Urinary bladder (tissue), 4 donors: ENCODE measurements at places on chromosomes 16 and 17. TPM values are rescaled to one million over a fixed set of nuclear protein-coding genes. Genes with fewer than 3 reads are reported as not detected.
A peak's percentile ranks its signal among the peaks of the same experiment; 100 is the strongest.

DNA sequence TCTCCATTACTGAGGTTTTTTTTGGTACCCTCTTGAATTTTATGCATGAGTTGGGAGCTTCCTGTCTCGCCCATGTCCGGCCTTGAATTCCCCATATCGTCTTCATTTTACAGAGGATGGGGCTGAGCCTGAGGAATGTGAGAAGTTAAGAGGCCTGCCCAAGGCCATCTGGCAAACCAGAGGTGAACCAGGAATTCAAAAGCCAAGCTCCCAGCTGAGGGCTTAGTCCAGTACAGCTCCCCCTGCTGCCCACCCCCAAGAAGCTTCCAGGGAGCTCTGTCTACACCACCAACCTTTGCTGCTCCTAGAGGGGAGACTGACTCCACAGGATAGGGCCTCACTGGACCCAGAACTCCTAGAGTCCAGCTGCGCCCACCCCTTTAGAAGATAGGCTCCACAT, 20.7 kb upstream of the C16orf78 start:
- DNase-seq: no peak

- DNase-seq: no peak
Measured at GRCh38 chr17:1482680-1483079, 9.8 kb downstream of the MYO1C start.

- DNase-seq: no peak
Measured at GRCh38 chr16:67528870-67529581, 397 bp downstream of the RIPOR1 start.

The DNAH9 gene
- 1.2 TPM for polyA plus RNA-seq

GRCh38 chr17:17151962-17152361, 54.2 kb downstream of the PLD6 start:
- DNase-seq: no peak

- DNase-seq: no peak
Measured at GRCh38 chr17:63680700-63681099, 19.2 kb downstream of the LIMD2 start.

DNA sequence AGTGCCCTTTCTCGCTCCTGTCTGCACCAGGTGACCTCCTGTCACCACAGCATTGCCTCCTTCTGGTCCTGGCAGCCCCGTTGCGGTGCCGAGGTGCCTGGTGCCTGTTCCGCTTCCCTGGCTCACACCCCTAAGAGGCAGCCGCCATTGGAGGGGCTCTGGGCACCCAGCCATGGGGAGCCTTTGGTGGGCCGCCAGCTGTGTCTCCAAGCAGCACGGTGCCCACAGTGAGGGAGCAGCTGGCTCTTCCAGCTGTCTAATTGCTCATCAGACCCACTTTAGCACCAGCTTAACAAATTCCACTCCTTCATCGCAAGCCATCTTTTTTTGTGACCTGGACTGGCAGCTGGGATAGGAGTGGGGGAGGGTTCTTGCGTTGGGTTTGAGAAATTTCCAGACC, 276.1 kb downstream of the SNX29 start:
- no peak for DNase-seq

- no peak for DNase-seq
Measured at GRCh38 chr17:63479495-63480184, 2.8 kb downstream of the ACE start.

- DNase-seq: no peak
Measured at GRCh38 chr17:48126532-48126850, 18.9 kb downstream of the SNX11 start.

DNA sequence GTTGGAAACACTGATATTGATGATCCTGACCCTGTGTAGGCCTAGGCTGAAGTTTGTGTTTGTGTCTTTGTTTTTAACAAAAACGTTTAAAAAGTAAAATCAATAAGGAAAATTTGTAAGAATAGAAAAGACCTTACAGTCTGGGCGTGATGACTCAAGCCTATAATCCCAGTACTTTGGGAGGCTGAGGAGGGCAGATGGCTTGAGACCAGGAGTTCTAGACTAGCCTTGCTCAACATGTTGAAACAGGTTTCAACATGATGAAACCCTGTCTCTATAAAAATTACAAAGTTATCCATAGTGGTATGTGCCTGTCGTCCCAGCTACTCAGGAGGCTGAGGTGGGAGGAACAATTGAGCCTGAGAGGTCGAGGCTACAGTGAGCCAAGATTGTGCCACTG, 18.3 kb upstream of the TOM1L1 start:
- no peak for DNase-seq

- DNase-seq: no peak
Measured at GRCh38 chr17:55290492-55291113, 25.8 kb downstream of the HLF start.

The CALB2 gene
- 1.6 TPM for polyA plus RNA-seq

- DNase-seq: no peak
Measured at GRCh38 chr16:67992661-67993206, 6.5 kb downstream of the DPEP2 start.

DNA sequence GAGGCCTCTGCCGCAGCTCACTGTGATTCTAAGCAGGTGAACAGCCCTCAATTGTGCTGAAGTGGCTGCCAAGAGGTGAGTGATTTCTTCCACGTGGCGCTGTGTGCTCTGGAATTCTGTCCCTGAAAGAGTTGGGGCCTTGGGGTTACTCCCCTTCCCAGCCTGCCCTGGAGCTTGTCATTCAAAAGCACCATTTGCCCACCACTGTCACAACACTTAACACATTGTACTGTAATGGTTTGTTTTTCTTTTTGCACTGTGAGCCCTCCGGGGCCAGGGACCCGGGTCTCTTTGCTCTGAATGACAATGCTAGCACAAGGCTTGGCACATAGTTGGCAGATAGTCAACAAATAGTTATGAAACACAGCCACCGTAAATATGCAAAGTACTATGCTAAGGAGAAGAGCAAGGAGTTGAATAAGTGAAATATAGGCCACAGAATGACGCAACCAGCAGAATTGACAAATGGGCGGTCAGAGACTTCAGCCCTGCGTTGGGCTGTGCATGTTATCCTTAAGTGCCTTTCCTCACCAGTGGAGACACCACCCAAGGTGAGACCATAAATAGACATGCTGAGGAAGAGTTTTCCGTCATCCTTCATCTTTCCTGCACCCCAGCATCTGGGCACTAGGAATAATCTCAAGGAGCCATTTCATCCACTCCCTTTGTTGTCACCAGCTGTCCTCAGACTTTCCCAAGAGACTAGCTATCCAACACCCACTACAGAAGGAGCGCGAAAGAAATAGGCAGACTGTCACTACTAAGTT, 112.0 kb upstream of the DNAH9 start:
- no peak for DNase-seq

DNA sequence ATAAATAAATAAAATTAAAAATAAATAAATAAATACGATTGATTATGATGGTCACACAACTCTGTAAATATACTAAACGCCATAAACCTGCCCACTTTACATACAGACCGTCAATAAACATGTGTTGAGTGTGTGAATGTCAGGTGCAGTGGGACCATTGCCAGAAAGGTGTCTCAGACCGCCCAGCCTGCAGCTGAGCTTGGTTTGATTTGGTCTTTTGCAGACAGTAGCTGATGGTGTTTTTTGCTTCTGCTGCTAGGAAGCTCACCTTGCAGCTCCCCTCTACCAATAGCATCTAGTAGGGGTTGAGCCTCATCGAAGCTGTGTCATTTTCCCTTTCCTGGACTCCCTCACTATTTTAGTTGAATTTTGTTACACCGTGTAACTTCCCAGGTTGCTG, 23.5 kb downstream of the UBALD1 start:
- DNase-seq: no peak

DNA sequence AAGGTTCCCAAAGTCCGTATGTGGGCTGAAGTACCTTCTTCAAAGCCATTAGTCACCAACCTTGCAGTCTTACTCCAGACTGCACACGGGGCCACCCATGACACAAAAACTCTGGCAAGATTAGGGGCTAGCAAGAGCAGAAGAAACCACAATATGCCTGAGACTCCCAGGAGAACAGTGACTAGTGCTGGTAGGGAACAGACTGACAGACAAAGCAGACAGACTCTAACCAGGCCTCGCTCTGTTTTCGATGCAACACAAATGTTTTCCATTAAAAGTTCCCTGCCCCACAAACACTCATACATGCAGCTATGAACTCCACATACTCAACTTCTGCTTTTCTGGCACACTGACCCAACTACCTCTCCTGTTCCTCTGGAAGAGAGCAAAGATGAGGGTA, 102.2 kb downstream of the HIC1 start:
- no peak for DNase-seq

- DNase-seq: no peak
Measured at GRCh38 chr16:30470170-30470512, 2.4 kb upstream of the ITGAL start.

The TMC8 gene
- 3.6 TPM for polyA plus RNA-seq

The TBC1D3C gene
- polyA plus RNA-seq: 1.9 TPM

GRCh38 chr17:68036304-68037147, 991 bp downstream of the KPNA2 start:
- DNase-seq: no peak

GRCh38 chr16:14241631-14242030, 170.5 kb downstream of the MRTFB start:
- no peak for DNase-seq

DNA sequence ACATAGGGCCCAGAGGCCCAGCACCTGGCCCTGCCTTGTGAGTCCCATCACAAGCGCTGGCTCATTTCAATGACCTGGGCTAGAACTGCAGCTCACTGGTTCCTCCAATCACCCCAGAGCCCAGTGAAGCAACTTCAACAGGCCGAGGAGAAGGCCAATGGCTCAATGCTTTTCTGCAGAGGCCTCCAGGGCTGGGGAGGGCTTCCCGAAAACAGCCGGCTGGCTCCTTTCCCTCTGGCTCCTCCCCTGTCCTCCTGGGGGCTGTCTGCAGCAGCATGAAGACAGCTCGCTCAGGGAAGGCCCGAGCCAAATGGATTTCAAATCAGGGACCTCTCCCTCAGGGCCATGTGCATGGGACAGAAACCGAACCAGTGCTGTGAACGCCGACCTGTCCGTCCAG, 121.6 kb downstream of the ZNF423 start:
- peak; percentile 39 for DNase-seq

The WNT3 gene
- polyA plus RNA-seq: 0.54 TPM

- no peak for DNase-seq
Measured at GRCh38 chr17:78561166-78561565, 16.0 kb downstream of the DNAH17 start.

The STAC2 gene
- 1.1 TPM for polyA plus RNA-seq

The WNK4 gene
- polyA plus RNA-seq: 0.23 TPM

The TP53TG3 gene
- polyA plus RNA-seq: not detected

DNA sequence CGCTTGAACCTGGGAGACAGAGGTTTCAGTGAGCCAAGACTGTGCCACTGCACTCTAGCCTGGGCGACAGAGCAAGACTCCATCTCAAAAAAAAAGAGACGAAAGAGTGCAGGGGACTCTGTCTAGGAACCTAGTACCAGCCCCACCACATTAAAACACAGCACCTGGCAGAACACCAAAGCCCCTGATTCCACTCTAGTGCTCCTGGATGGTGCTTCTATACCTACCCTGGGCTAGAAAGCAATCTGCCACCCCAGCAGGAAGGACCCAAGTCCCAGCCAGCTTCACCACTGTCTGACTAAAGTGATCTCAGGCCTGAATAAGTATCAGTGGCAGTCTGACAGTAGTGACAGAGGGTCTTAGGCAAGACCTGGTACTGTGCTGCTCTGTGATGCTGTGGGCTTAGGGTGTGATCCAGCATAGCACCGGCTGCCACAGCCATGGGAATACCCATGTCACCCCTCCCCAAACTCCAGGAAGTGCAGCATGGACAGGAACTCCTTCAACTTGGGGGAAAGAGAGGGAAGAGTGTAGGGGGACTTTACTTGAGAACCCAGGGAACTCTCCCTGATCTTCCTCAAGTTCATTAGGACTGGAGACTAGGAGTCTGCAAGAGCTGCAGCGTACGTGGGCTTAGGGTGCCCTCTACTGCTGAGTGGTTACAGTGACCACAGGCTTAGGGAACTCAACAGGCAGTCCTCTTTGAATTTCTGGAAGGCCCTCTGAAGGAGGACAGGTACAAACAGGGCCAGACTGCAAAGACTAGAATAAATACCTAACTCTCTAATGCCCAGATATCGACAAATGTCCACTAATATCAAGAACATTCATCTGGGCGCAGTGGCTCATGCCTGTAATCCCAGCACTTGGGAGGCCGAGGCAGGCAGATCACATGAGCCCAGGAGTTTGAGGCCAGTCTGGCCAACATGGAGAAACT, 30.0 kb upstream of the RNF43 start:
- DNase-seq: no peak

The CDH11 gene
- polyA plus RNA-seq: 71.9 TPM

GRCh38 chr17:42685831-42686230, 3.5 kb downstream of the CNTNAP1 start:
- no peak for DNase-seq

The HOXB1 gene
- polyA plus RNA-seq: not detected

- no peak for DNase-seq
Measured at GRCh38 chr17:34511931-34512330, 67.5 kb upstream of the TMEM132E start.

- DNase-seq: no peak
Measured at GRCh38 chr17:80797741-80798594, 193.7 kb upstream of the CHMP6 start.

The DRC3 gene
- polyA plus RNA-seq: 1.6 TPM

The GALR2 gene
- 0.09 TPM for polyA plus RNA-seq

The PITPNM3 gene
- polyA plus RNA-seq: 10.1 TPM

The NSMCE1 gene
- polyA plus RNA-seq: 76.3 TPM
